ENCODE measurements at places on chromosomes 4 and X.

GRCh38 chr4:34466411-34466810 lies 1777.9 kb downstream of the ARAP2 start:
- no peak for DNase-seq

- DNase-seq, result peak; percentile 60
These were observed 39.8 kb downstream of the GLRB start for GRCh38 chr4:157115613-157116335.

DNA sequence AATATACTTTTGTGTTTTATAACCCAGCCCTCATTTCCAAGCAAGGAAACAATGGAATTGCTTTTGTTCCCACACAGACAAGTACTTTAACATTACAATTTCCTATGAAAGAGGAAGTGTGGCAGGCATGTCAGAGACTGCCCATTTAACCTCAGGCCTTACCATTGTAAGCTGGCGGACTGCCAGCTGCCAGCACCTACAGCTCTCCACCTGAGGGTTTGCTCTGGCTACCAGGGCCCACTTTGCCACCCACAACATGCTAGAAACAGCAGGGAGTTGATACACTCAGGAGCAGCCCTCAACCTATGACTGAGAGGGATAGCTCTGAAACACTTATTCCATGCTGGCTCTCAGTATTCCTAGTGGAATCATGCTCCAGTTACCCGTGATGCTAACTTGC lies 152.3 kb upstream of the PRDX4 start:
- peak; percentile 1 for DNase-seq

DNA sequence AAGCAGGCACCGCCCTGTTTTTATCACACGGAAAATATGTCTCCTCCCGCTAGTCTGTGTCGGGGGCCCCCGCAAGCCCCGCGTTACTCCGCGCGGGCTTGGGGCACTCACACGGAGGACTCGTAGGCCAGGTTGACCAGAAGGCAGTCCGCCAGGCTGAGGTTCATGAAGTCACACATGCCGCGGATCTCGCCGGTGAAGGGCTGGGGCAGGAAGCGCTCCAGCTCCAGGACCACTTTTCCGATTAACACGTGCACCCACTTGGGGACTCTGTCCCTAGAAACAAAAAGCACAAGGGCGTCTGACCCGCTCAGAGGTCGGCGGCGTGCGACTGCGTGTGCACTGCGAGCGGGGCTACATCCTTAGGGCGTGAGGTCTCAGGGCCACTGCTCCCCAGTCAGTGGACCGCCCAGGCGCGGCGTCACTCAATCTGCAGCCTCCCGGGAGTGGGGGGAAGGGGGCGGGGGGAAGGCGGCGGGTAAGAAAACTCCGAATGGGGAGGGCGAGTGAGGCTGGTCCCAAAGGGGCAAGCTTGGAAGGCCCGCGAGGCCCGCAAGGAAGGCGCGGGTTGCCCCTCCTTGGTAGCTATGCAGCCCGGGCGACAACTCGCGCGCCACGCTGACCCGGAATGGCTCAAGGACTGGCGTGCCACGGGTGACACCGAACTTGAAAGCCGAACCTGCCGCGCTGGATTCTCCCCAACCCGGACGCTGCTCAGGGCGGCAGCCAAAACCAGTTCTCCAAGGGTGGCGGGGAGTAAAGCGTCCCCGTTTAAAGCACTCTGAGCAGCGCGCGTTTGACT lies 722 bp downstream of the NAAA start:
- DNase-seq, result peak; percentile 64

DNA sequence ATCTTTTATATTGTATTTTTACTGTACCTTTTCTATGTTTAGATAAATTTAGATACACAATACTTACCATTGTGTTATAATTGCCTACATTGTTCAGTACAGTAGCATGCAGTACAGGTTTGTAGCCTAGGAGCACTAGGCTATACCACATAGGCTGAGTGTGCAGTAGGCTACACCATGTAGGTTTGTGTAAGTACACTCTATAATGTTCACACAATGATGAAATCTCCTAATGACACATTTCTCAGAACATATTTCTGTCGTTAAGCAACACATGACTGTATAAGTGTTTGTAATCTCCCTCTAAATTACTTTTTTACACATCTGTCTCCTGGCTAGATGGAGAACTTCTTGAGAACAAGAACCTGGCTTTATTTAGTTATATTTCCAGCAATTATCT lies 40.3 kb downstream of the UCHL1 start:
- DNase-seq, result no peak

GRCh38 chr4:94635177-94635576 lies 122.6 kb upstream of the BMPR1B start:
- DNase-seq, result peak; percentile 21

DNA sequence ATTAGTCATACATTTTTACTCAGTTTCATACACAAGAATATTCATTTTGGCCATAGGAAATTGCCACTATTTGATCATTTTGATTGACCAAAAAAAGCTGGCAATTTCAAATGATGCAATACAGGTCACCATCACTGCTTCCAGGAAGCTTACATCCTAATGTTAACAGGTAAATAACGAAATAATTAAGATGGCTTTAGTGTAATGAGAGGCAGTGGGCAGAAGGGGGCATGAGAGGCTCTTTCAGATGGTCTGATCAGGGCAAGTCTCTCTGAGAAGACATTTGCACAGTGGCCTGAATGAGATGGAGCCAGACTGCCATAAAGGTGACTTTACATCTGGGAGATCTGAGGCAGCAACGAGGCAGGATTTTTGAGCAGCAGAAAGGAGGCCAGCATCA lies 170.7 kb downstream of the SLIT2 start:
- peak; percentile 77 for DNase-seq

GRCh38 chr4:97548186-97548585 lies 595.1 kb downstream of the STPG2 start:
- no peak for DNase-seq

GRCh38 chr4:149017002-149017734 lies 575.0 kb upstream of the NR3C2 start:
- DNase-seq, result no peak

DNA sequence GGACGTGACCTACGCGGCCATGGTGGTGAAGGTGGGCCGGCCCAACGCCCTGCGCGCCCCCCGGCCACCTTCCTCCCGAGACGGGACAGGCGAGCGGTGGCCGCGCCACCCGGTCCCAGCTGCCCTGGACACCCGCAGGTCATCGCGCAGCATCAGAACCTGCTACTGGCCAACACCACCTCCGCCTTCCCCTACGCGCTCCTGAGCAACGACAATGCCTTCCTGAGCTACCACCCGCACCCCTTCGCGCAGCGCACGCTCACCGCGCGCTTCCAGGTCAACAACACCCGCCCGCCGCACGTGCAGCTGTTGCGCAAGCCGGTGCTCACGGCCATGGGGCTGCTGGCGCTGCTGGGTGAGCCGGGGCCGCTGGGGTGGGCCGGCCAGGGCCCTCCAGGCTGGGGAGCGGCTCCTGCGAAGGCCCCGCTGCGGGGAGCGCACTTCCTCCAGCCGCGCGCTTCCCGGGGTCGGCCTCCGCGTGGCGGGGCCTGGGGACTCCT lies 9.0 kb upstream of the SLC26A1 start:
- DNase-seq, result peak; percentile 32
